ENCODE measurements at places on chromosomes 7 and 10.
A peak's percentile ranks its signal among the peaks of the same experiment; 100 is the strongest.

DNA sequence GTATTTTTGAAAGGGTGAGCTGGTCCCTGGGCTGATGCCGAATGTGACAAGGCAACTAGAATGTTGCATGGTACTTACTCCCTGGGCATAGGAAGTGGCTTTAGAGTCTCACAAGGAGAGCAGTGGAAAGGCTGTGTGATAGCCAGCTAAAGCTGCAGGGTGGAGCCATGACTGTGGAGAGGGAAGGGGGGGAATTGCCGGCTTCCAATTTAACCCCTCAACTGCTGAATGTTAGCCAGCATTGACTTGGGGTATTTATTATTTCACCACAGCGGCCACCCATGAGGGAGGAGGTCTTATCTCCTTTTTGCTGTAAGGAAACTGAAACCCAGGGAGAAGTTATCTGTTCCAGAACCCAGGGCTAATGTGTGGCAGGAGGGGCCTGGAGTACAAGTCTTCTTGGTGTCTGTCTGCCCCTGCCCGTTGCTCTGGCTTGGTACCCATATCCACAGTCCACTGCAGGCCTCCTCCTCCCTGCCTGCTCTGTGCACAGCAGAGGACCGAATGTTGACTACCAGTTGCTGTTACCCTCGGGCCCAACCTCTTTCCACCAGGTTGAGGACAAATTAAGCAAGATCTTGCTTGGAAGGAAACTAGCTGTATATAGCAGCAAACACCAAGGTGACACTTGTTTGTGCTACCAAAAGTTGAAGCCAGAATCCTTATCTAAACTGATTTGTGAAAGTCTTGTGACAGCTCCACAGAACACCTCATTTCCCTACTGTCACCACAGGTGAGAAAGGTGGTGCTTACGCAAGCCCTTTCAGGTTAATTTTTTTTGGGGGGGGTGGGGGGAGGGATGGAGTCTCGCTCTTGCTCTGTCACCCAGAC, 37.6 kb downstream of the WBP1L start:
- H3K27me3 ChIP-seq: no peaks in the 10 kb centered on the region
- peak overlapping the region; percentile 95 for H3K27ac ChIP-seq
- ATAC-seq: no peak
- H3K4me3 ChIP-seq: no peak overlapping the region
- no peaks in the 10 kb centered on the region for H3K36me3 ChIP-seq

DNA sequence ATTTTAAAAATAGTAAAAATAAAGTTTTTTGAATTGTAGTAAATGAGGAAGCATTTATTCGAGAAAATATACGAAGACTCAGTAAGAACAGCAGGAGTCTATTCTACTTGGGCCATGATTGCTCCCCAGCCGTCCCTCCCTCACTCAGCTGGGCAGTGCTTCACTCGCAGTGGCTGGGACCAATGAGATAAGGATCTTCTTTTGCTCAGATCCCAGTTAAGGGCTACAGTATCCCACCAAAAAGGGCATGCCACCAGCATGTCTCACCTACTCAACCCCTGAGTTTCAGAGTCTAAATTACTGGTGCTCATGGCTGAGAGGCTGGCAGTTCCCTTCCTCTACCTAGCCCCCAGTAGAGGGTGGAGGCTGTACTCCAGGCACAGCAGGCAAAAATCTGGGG, 455.7 kb upstream of the PFKP start:
- H3K36me3 ChIP-seq: no peaks in the 10 kb centered on the region
- no peak overlapping the region for H3K4me3 ChIP-seq
- peaks cover 5% of the 10 kb centered on the region for H3K27me3 ChIP-seq
- ATAC-seq: no peak
- no peak overlapping the region for H3K27ac ChIP-seq
- H3K4me1 ChIP-seq: no peaks in the 10 kb centered on the region

DNA sequence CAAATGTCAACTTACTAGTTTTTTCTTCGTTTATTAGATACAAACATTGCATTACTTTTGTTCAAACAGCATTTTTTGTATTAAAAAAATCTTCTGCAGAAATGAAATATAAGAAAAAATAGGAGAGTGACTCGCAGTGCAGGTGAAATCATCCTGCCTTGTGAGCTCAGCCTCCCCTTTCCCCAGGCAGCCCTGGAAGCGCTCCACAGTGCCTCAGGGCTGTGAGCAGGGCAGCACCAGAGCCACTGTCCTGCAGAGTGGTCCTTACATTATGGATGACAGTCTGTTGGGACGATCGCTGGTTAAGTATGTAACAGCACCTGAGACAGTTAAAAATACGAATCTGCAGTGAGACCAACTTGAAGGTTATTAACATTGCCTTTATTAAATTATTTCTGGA, 695.4 kb upstream of the POM121L12 start:
- no peak overlapping the region for H3K27ac ChIP-seq
- no peak for ATAC-seq
- no peaks in the 10 kb centered on the region for H3K4me1 ChIP-seq
- no peaks in the 10 kb centered on the region for H3K27me3 ChIP-seq

GRCh38 chr10:62726638-62727037, 77.9 kb upstream of the ADO start:
- no peak overlapping the region for H3K27ac ChIP-seq
- H3K4me3 ChIP-seq: no peak overlapping the region
- H3K4me1 ChIP-seq: no peaks in the 10 kb centered on the region

GRCh38 chr10:75547391-75548298, 116.2 kb downstream of the LRMDA start:
- peaks cover 47% of the 10 kb centered on the region for H3K4me1 ChIP-seq
- H3K4me3 ChIP-seq: no peak overlapping the region
- no peak for ATAC-seq
- H3K27ac ChIP-seq: no peak overlapping the region
- H3K36me3 ChIP-seq: no peaks in the 10 kb centered on the region
- no peaks in the 10 kb centered on the region for H3K27me3 ChIP-seq

DNA sequence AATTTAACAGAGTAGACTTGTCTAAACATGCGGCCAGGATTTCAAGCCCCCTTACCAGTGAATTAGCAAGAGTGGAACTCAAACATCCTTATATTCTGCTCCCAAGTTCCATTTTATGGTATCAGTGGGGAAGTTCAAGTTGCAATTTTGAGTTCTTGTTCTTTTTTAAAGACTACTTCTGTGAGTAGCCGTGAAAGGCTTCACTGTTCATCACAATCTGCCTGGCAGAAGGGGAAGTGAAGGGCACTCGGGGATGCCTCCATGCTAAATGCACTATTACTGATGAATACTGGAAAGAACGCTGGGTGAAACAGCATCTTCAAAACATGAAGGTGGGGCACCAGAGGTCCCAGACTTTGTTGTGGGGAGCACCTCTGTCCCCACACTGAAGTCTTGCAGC, 22.4 kb upstream of the FGL2 start:
- no peak for ATAC-seq
- no peak overlapping the region for H3K4me3 ChIP-seq
- H3K27ac ChIP-seq: no peak overlapping the region
- no peaks in the 10 kb centered on the region for H3K27me3 ChIP-seq
- H3K36me3 ChIP-seq: no peaks in the 10 kb centered on the region
- no peaks in the 10 kb centered on the region for H3K4me1 ChIP-seq

DNA sequence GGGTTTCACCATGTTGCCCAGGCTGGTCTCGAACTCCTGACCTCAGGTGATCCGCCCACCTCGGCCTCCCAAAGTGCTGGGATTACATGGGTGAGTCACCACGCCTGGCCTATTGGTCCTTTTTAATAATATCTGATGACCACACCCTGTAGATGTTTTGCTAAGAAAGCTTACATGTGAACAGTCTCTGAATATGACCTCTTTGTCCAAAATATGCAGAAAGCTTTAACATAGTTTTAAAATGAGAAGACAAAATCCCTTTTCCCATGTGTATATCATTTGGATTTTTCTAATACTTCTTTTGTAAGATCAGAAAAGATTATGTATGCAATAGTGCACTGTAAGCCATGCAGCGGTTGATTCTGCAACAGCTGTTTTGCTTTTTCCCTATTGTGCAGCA, 38.5 kb downstream of the MCU start:
- no peaks in the 10 kb centered on the region for H3K36me3 ChIP-seq
- H3K4me1 ChIP-seq: no peaks in the 10 kb centered on the region
- no peak for ATAC-seq
- no peak overlapping the region for H3K4me3 ChIP-seq
- H3K27me3 ChIP-seq: no peaks in the 10 kb centered on the region

GRCh38 chr7:141954334-141954733, 7.6 kb upstream of the CLEC5A start:
- H3K27me3 ChIP-seq: no peaks in the 10 kb centered on the region
- no peaks in the 10 kb centered on the region for H3K4me1 ChIP-seq
- no peak for ATAC-seq
- no peaks in the 10 kb centered on the region for H3K36me3 ChIP-seq
- no peak overlapping the region for H3K4me3 ChIP-seq
- H3K27ac ChIP-seq: no peak overlapping the region

DNA sequence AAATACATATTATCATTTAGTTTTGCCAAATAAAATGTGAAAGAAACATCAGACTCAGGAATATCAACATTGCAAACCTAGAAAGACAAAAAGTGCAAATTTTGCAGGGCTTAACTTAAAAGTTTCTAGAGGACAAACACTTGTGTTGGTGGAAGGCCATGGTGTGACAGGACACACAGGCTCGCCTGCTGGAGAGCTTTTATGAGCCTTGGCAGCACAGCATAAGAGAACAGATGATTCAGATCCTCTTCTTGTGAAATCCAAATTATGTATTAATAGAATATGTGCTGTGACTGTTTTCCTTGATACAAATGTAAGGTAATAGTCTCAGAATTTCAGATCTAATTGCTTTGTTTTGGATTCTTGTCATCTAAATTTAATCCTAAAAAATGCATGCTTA, 72.9 kb upstream of the ABCB5 start:
- no peaks in the 10 kb centered on the region for H3K4me1 ChIP-seq

DNA sequence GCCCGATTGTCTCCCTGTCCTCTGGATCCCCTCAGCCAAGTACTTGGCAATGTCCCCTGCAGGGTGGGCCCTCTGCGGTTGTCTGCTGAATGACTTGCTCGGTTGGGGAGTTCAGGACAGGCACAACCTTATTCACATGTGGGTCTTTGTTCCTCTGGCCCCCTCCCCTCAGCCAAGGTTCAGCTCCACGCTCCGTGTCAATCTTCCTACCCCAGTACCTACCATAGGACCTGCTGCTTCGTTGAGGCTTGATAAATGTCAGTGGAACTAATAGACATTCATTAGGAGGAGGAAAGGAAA, 7.1 kb downstream of the CPA5 start:
- H3K4me1 ChIP-seq: peaks cover 39% of the 10 kb centered on the region
- ATAC-seq: no peak
- no peaks in the 10 kb centered on the region for H3K36me3 ChIP-seq
- no peak overlapping the region for H3K4me3 ChIP-seq
- no peaks in the 10 kb centered on the region for H3K27me3 ChIP-seq

- H3K27ac ChIP-seq: no peak overlapping the region
- no peaks in the 10 kb centered on the region for H3K27me3 ChIP-seq
- H3K4me1 ChIP-seq: no peaks in the 10 kb centered on the region
- no peak for ATAC-seq
Measured at GRCh38 chr7:155732286-155732685, 80.0 kb downstream of the SHH start.

DNA sequence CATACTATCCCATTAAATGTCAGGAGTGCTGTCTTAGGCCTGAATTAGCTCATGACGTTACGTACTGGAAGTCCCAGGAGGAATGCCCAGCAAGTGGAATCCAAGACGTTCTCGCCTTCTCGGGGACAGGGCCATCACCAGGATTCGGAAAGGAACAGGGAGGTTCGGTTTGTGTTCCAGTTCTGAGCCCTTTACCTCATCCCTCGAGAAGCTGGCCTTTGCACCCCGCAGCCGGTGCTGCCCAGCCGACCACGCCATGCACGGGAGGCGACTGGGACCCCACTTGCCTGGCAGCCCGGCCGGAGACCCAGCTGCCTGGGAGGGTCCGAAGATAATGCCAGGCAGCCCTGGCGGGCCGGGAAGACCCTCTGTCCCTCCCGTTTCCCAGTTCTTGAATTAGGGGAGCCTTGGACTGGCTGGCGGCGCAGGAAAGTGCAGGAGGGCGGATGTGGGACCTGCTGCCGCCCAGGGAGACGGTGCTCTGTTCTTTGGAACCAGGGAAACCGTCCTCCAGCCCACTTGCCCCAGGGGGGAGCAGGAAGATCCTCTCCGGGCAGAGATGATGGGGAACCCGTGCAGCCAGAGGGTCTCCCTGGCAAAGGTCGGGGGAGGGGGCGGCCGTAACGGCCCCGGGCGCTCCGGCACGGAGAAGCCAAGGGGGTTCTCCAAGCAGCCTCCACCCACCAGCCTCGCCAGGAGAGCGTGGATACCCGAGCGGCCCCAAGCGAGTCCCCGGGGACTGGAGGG, 671 bp upstream of the CHST3 start:
- peaks cover 11% of the 10 kb centered on the region for H3K4me1 ChIP-seq
- ATAC-seq: peak; percentile 76
- H3K27me3 ChIP-seq: no peaks in the 10 kb centered on the region
- H3K36me3 ChIP-seq: no peaks in the 10 kb centered on the region

- no peaks in the 10 kb centered on the region for H3K36me3 ChIP-seq
- H3K27ac ChIP-seq: no peak overlapping the region
- ATAC-seq: no peak
- H3K27me3 ChIP-seq: no peaks in the 10 kb centered on the region
- H3K4me1 ChIP-seq: no peaks in the 10 kb centered on the region
- H3K4me3 ChIP-seq: no peak overlapping the region
Measured at GRCh38 chr7:4157651-4158050, 524.4 kb upstream of the FOXK1 start.

GRCh38 chr10:123582084-123582989, 83.8 kb upstream of the GPR26 start:
- peaks cover 18% of the 10 kb centered on the region for H3K27me3 ChIP-seq
- peak; percentile 73 for ATAC-seq
- H3K4me3 ChIP-seq: no peak overlapping the region
- peaks cover 26% of the 10 kb centered on the region for H3K4me1 ChIP-seq

- peaks cover 18% of the 10 kb centered on the region for H3K27me3 ChIP-seq
- H3K27ac ChIP-seq: no peak overlapping the region
- H3K36me3 ChIP-seq: peaks cover 54% of the 10 kb centered on the region
- peaks cover 19% of the 10 kb centered on the region for H3K4me1 ChIP-seq
- ATAC-seq: no peak
Measured at GRCh38 chr10:132165416-132165980, 21.2 kb upstream of the DPYSL4 start.

GRCh38 chr7:155984609-155985405, 172.5 kb upstream of the SHH start:
- no peak for ATAC-seq
- H3K27ac ChIP-seq: no peak overlapping the region
- no peak overlapping the region for H3K4me3 ChIP-seq
- H3K36me3 ChIP-seq: no peaks in the 10 kb centered on the region
- H3K4me1 ChIP-seq: no peaks in the 10 kb centered on the region

All from gastroesophageal sphincter (tissue), 4 donors.